ENCODE measurements at places on chromosomes 5 and 9.

- DNase-seq, result no peak
These were observed 35.8 kb downstream of the CDH6 start for GRCh38 chr5:31229266-31229665.

DNA sequence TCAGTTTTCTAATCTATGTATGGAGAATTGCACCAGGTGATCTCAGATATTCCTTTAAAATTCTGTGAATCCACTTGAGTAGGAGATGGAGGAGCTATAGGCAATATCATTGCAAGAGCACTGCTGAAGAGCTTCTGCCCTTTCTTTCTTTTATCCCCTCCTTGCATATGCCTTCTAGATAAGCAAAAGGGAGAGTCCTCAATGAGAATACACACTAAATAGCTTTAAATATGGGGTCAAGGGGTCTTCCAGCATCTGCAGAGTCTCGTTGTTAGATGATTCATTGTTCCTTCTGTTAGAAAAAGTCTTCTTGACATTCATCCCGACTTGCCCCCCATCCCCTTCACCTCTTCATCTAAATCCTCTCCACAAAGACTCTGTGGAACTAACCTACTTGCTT, 156.1 kb downstream of the PIK3R1 start:
- no peak for DNase-seq

DNA sequence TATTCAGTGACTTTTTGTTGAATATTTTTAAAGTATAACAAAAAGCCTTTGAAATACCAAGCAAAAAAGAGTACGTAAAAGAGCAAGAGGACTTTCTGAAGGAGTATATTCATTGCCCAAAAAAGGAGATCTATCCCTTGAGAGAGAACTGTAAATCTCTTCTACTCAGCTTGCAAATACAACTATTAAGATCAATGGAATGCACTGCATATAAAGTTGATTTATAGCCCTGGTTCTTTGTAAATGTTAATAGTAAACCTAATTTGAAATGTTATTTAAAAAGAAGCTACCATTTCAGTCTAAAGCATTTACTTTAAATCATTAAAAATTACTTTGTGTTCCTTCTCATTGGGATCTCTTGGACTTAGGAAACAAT, 168.1 kb downstream of the PDE4D start:
- no peak for DNase-seq

DNA sequence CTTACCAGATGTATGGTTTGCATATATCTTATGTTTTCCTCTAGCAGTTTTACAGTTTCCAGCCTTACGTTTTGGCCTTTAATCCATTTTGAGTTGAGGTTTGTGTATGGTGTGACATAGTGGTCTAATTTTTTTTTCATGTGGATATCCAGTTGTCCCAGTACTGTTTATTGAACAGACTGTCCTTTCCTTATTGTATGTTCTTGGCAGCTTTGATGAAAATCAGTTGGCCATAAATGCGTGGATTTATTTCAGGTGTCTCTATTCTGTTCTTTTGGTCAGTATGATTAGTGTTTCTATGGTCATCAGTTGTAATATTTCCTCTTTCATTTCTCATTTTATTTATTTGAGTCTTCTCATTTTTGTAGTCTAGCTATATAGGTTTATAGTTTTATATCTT, 42.4 kb downstream of the SRFBP1 start:
- no peak for DNase-seq

DNA sequence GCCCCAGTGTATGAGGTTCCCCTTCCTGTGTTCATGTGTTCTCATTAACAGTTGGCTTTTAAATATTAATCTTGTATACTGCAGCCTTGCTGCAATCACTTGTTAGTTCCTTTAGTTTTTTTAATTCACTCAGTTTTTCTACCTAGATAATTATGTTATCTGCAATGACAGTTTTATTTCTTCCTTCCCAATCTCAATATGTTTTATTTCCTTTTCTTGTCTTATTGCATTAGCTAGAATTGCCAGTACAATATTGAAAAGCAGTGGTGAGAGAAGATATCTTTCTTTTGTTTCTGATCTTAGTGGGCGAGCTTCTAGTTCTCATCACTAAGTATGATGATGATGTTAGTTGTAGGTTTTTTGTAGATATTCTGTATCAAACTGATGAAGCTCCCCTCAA, 232.2 kb downstream of the PBX3 start:
- DNase-seq, result no peak

DNA sequence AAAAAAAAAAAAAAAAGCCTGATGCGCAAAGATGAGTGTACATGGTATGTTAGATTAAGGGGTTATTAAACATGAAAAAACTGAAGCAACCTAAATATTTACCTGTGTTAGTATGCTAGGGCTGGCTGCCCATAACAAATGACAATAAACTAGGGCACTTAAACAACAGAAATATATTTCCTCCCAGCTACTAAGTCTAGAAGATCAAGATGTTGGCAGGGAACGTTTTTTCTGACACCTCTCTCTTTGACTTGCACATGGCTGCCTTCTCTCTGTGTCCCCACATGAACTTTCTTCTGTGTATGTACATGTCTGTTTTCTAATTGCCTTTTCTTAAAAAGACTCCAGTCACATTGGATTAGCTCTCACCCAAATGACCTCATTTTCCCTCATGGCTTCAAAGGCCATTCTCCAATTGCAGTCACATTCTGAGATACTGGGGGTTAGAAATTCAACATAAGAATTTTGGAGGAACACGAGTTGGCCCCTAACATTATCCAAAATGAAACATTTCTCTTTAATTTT, 694.5 kb downstream of the CDH9 start:
- DNase-seq, result no peak

DNA sequence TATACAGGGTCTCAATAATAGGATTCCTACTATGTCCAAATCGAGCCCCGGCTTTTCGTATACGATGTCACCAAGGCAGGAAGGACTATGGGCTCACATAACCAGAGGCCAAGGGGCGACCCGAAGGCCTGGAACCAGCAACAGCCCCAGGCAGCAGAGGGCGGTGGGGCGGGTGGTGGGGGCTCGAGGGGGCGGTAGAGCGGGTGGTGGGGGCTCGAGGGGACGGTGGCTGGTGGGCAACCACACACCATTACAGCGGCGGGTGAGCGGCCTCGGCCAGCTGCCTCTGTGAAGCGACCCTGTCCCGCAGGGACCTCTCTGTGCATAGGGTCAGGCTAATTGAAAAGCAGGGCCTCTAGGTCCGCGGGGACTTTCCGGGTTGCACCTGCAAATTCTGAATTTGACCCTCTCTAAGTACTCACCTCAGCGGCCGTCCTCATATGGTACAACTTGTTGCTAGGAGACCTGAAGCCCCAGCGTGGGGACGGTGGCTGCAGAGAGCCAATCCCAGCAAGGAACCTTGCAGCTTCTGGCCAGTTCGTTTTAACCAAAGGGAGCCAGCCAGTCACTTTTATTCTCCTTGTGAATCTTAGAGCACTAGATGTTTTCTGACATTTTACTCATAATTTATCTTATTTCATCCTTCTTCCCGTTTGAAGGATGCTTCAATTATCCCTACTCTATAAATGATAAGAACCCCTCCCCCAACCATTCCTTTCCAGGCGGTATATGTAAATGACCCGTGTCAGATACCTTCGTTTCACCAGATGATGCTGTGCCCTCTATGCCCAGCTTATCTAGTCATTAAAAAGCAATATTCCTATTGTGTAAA, at the start of gene NME5:
Gene NME5, minus strand, starts transcription at position 480 of the 832 bp plus-strand sequence. CDS start 648 bp downstream, outside the sequence.
- no peak for DNase-seq

GRCh38 chr5:52623291-52623690, 164.4 kb upstream of the ITGA1 start:
- DNase-seq, result no peak

- no peak for DNase-seq
These were observed 453.3 kb downstream of the KDM4C start for GRCh38 chr9:7210854-7211637.

DNA sequence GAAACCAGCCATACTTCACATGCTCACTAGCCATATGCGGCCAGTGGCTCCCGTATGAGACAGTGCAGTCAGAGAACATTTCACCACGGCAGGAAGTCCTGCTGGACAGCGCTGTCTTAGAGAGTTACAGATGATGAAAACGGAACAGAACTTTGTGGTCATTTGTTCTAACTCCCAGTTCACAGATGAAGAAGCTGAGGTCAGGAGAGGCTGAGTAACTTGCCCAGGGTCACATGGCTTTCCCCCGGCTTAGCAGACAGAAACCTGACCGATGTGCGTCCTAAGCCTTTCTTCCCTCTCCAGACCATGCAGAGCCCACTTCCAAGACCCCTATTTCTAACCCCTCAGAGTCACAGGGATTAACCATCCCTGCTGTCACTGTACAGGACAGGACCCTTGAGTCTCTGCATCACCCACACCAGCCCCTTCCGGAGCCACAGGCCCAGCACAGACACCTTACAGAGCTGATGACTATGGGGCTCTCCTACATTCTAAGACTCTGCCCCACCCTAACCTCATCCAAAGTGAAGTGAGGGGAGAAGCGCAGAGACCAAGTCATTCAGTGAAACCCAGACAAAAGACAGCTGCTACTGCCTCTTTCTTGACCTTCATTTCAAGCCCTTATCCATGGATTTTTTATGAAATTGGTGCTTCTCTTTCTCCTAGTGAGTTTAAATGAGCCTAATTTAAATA, 86.9 kb downstream of the PTPN3 start:
- no peak for DNase-seq

- peak; percentile 10 for DNase-seq
These were observed 130.4 kb upstream of the PRLR start for GRCh38 chr5:35360671-35361070.

GRCh38 chr5:68021227-68021626, 194.3 kb upstream of the PIK3R1 start:
- no peak for DNase-seq

DNA sequence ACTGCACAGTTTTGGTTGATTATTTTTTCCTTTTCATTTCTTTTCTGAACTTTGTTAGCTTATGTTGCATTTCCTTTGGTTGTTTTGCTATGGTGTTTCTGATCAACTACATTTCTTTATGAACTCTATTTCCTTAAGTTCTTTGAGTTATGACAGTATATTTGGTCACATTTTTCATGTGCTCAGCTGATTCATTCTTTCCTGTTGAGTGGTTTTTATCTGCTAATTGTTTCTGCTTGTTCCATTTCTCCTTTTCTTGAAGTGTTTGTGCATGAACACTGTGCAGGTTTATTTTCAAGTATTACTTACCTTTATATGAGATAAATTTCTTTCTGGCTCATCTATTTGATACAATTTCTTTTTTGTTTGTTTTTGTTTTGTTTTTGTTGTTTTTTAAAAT, 50.9 kb upstream of the MACIR start:
- no peak for DNase-seq

GRCh38 chr9:87516222-87516925, 18.7 kb downstream of the DAPK1 start:
- no peak for DNase-seq

GRCh38 chr5:171840066-171840465, 54.4 kb downstream of the SMIM23 start:
- no peak for DNase-seq

- DNase-seq, result no peak
These were observed 60.0 kb upstream of the CARTPT start for GRCh38 chr5:71658916-71659662.

GRCh38 chr9:84708400-84708799, 38.9 kb downstream of the NTRK2 start:
- DNase-seq, result no peak

- DNase-seq, result no peak
These were observed 117.9 kb downstream of the ALDH1A1 start for GRCh38 chr9:72834994-72835393.

GRCh38 chr5:172785429-172786088, 14.6 kb upstream of the DUSP1 start:
- no peak for DNase-seq

DNA sequence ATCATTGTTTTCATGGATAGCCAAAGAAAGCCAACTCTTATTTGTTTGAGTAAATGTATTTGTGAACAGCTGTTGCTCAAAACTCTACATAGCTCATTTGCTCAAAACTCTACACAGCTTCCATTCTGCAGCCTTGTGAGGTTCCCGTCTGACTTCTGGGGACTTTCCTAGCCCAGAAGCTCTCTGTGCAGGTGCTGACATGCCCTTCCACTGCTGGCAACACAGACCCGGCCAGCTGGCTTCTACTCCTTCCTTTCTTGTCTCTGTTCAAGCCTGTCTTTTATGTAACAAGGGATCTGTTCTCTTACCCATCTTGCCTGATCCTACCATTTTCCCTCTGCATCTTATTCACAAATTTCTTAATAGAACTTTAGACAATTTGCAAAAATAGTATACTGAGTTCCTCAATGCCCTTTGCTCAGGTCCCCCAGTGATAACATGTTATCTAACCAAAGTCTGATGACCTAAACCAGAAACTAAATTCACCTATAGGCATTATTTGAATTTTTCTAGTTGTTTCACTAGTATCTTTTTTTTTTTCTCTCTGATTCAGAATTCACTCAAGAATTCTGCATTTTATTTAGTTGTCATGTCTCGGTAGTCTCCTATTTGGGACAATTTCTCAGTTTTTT, 556.5 kb upstream of the SEMA6A start:
- DNase-seq, result peak; percentile 59

DNA sequence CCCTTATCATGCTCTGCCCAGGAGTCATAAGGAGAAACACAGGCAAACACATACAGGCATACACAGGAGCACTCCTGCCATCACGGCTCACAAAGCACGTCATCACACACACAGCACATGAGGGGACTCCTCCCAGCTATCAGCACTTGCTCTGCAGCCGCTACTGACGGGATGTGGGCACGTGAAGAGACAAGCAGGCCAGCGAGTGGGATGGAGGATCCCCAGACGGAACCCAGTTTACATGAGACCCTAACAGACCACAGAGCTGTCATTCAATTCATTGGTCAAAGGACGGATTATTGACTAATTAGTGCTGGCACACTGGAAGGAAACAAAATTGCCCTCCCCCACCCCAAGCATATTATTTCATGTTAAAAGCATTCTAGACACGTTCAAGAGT, 53.6 kb downstream of the SEMA4D start:
- DNase-seq, result no peak

DNA sequence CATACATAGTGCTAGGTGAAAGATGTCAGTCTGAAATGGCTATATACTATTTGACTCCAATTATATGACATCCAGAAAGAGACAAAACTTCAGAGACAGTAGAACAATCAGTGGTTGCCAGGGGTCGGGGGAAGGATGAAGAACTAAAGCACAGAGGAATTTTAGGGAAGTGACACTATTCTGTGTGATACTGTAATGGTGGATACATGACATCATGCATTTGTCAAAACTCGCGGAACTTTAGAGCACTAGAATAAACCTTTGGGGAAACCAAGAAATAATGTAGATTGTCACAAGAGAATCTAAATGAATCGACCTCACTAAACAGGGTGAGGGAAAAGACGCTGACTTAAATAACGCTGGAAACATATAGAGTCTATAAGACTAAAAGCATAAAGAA, 107.0 kb upstream of the RETREG1 start:
- no peak for DNase-seq

DNA sequence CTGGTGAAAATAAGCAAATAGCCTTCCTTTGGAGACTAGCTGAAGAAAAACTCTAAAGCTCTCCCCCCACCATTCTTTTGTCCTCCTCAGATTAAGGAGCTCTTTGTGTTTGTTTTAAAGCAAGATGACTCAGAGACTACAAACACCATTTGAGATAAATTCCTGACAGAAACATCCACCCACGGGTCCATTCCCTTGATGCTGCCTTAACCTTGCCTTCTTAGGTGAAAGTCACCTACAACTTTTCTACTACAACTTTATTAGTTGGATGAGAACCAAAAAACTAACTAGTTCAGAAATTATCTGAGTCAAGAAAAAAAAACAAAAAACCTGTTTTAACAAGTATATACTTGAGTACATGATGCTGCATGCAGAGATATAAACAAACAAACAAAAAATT, 831.1 kb downstream of the NR2F1-AS1 start:
- no peak for DNase-seq

GRCh38 chr5:16456103-16456832, 9.3 kb downstream of the ZNF622 start:
- DNase-seq, result peak; percentile 60

GRCh38 chr9:94112716-94113465, 28.6 kb downstream of the PTPDC1 start:
- no peak for DNase-seq

Data from NCI-H2171 (cell line).